ENCODE measurements at places on chromosomes 6 and 20.
A peak's percentile ranks its signal among the peaks of the same experiment; 100 is the strongest.

DNA sequence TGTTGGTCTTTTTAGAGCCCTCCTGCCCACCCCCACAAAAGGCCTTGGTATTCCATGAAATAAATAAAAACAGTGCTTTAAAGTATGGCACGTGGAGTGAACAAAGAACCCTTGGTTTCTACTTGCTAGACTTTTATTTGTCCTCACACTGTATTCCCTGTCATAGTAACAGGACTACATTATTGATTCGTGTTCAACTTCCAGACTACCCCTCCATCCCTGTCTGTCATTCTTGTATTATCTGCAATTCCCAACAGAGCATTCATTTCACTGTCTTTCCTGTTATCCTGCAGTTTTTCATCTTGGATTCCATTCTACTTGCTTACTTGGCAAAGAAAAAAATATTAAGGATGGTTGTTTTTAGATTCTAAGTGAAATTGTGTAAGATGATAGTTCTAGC lies 307.4 kb upstream of the CNR1 start:
- DNase-seq: no peak

- DNase-seq: no peak
Measured at GRCh38 chr6:122198922-122199321, 200.5 kb upstream of the HSF2 start.

DNA sequence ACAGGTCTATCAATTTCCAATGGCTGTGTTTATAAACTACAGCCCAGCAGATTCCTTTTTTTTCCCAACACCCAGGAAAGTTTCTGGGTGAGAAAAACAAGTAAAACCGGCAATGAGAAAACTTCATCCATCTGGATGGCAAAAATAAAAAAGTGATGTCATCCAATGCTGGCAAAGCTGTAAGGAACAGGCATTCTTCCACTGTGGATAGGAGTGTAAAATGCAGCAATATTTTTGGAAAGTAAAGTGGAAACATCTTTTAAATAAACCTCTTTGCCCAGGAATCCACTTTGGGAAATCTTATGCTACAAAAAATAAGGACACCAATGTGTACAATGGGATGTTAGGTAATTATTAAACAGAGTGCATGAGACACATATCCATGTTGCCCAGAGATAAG lies 102.1 kb upstream of the NT5E start:
- DNase-seq: no peak

- no peak for DNase-seq
Measured at GRCh38 chr6:121901432-121901831, 466.0 kb downstream of the GJA1 start.

- DNase-seq: peak; percentile 75
Measured at GRCh38 chr20:8043687-8044282, 24.2 kb upstream of the TMX4 start.

DNA sequence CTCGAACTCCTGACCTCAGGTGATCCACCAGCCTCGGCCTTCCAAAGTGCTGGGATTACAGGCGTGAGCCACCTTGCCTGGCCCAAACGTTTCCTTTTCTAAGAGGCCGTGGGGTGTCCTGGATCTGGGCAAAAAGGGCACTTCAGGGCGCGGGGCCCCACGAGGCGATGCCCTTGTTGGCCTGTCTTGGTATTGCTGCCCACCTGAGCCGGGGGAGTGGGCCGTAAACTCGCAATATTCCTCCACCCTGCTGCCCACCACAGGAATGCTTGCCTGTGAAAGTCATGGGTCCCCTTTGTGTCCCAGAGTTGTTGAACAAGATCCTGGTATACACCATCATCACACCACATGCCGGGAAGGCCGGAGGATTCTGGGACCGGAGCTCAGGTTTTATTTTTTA lies 49.0 kb downstream of the SSR1 start:
- DNase-seq: no peak

DNA sequence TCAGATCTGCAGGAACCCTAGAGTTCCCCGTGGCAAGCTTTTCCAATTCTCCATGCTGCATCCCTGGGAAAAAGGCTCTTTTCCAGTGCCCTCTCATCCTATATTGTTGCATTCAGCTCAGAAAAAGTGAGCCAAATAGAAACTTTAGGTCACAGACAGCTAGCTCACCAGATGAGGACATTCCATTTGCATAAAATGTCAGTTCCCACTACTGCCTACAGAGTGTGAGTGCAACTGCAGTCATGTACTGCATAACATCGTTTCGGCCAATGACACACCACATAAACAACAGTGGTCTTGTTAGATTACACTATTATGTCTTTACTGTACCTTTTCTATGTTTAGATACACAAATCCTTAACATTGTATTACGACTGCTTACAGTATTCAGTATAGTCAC lies 8.6 kb downstream of the HS3ST5 start:
- DNase-seq: no peak

GRCh38 chr6:33771146-33772081 lies 17.5 kb downstream of the LEMD2 start:
- peak; percentile 93 for DNase-seq

DNA sequence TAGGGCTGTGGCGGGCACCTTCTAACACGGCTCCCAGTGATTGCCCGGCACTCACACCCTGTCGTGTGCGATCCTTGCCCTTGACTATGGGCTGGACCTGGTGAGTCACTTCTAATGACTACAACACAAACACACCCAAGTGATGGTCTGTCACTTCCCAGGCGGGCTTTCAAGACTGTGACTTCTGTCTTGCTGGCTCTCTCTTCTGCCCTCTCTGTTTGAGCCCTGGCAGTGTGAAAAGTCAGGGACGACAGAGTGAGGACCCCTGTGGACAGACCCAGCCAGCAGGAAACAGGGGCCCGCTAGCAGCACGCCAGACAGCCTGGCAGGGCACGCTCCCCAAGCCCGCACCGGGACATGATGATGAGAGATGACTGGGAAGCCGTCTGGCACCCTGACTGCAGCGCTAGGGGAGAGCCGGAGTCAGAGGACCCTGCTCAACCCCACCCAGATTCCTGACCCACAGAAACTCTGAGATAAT lies 43.0 kb downstream of the KIF16B start:
- no peak for DNase-seq

- no peak for DNase-seq
Measured at GRCh38 chr6:79203753-79204253, 30.7 kb downstream of the HMGN3 start.

- no peak for DNase-seq
Measured at GRCh38 chr6:55812509-55812908, 62.9 kb downstream of the BMP5 start.

DNA sequence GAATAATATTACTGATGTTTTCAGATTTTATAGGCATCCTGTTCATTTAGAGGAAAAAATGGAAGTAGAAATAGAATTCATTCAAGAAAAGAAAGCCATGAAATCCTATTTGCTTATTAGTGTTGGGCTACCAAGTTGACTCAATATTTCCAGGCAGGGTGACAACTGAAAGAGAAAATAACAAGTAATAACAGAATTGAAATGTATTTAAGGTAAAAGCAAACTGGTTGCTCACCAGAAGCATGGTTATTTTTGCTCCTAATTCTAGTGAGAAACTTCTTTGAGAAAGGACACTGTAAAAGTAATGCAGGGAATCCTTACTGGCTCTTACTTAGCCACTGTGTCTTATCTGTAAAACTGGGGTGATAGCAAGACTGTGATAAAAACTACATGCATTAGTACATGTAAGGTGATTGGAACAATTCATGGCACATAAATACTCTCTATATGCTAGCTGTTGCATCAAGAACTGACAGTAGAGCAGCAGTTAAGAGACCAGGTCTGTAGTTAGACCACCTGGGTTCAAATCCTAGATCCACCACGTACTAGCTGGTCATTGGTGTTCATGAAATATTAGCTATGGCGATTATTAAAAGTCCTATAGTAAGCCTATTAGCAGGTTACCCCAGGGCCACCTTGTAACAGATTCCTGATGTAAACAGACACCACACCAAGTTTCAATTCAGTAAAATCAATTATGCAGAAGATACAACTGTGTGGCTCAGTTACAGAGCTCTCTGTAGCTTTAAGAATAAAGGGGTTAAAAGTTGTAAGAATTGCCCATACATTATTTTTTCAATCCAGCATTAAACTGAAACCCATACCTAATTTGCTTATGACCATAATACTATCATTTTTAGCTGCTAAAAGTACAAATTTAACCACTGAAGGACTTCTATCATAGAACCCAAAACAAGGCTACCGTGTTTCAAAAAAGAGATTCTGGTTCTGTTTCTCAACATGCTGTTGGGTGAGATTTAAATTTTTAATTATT lies 159.2 kb upstream of the COL21A1 start:
- no peak for DNase-seq

- DNase-seq: no peak
Measured at GRCh38 chr6:125469915-125470314, 168.1 kb upstream of the HDDC2 start.

DNA sequence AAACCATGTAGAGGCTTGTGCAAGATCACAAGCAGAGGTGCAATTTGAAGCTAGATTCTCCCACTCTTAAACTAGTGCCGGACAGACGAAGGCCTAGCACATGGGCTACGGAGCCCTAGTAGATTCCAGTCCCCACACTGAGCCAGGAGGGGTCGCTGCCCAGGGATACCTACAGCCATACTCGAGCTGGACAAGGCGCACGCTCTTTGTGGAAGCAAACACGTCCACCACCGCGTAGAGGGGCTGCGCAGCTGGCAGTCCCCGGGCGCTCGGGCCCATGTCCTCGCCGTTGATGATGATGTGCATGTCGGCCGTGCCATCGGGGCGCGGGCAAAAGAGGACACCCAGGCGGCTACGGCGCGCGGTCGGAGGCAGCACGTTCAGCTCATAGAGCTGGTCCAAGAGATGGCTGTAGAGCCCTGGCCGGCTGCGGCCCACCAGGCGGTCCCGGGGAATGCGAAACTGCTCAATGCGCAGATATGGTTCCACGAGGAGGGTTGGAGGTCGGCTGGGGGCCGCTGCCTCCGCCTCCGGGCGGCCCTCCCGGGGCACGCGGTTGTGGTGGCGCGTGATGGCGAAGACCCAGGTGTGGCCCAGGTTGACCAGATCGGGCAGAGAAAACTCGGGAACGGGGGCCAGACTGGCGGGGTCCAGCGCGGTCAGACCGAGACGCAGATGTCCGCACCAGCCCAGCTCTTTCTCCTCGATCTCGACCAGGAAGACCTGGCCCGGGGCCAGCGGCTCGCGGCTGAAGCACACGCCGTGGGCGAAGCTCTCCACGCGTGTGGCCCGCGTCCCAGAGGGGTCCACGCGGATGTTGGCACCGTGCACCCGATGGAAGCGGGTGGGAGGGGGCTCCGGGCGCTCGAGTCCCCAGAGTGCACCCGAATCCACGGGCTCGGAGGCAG lies 677 bp downstream of the NEURL2 start:
- DNase-seq: peak; percentile 82

GRCh38 chr20:16551607-16552006 lies 21.6 kb downstream of the KIF16B start:
- no peak for DNase-seq

- DNase-seq: no peak
Measured at GRCh38 chr6:75693534-75693933, 55.5 kb upstream of the MYO6 start.

GRCh38 chr20:62528983-62529891 lies 53.4 kb upstream of the GATA5 start:
- DNase-seq: no peak

DNA sequence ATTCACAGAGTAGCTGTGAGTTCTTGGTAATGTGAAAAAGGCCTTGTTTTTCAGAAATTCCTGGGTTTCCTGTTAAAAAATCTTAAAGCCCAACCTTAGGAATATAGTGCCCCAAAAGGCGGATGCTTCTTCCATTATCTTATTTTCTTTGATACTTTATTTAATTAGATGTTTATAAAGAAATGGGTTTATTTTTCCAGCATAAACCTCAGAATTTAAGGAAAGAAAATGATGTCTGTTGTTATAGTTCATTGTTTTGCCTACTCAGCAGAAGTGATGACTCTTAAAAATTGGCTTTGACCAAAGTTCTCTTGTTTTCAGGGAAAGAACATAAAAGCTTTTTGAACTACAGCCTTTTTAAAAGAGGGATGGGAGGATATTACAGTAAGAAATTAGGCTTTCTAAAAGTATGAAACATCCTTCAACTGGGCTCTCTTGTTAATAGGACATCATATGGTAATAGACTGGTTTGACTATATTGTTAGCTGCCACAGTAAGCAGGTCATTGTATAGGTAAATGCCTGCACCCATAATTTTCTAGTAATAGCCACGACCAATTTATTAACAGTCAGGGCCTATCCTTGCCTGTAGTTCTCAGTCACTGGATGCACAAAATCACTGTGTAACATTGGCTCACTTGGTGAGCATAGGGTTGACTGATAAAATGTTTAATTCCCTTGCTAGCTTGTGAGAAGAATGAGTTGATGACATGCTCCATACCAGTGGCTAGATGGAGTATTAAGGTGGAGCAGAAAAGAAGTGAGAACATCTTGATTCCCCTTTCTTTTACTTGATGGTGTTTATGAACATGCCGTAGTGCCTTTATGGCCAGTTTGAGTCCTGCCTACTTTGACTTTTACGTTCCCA lies 5.2 kb downstream of the SRSF6 start:
- DNase-seq: no peak

- no peak for DNase-seq
Measured at GRCh38 chr20:14878676-14879019, 541.2 kb upstream of the FLRT3 start.

- DNase-seq: no peak
Measured at GRCh38 chr20:43432498-43432897, 25.2 kb upstream of the SRSF6 start.

DNA sequence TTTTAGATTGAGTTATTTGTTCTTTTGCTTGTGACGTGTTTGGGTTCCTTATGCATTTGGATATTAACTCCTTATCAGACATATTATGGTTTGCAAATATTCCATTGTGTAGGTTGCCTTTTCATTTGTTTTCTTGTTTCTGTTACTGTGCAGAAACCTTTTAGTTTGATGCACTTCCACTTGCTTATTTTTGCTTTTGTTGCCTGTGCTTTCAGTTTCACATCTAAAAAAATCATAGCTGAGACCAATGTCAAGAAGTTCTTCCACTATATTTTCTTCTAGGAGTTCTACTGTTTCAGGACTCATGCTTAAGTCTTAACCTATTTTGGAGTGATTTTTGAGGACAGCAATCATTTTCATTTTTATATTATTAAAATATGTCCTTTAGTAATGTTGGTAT lies 113.5 kb downstream of the EPM2A start:
- no peak for DNase-seq

DNA sequence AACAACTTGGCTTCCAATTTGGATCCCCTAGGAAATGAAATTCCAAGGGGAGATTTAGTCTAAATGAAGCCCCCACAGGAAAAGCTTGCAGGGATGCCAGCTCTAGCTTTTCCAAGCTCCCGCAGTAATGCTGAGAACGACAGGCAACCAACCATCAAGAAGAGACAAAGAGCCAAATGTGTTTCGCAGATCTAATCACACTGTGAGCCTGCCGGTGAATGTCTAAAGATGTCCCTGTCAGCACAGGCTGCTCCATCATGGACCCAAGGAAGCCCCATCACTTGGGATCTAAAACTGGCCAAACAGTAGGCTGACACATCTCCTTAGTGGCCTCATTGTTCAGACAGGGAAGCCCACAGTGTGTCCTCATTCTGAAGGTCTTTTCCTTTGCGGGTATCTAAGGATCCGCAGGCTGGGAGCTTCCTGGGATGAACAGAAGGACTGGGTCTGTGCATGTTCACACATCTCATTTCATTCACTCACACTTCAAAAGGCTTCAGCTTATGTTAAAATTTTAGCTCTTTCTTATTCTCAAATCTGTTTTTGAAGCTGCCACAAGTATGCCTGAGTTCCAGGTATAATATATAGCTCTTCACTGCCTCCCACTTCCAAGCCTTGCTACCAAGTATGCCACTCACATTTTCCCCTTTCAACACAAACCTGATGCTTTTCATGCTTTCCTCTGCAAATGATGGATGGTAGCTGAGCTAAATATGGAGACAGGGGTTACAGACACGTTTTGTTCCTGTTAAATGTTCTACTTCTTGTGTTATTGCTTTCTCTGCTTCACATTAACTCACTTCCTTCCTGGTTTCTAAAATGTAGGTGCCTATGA lies 229.8 kb downstream of the HIVEP2 start:
- DNase-seq: no peak

- no peak for DNase-seq
Measured at GRCh38 chr6:80363501-80364122, 257.1 kb downstream of the BCKDHB start.

All from iPS-NIHi11 (cell line).